HT-29 (cell line): ENCODE measurements at places on chromosomes 13 and 19. TPM values are rescaled to one million over a fixed set of nuclear protein-coding genes. Genes with fewer than 3 reads are reported as not detected.

DNA sequence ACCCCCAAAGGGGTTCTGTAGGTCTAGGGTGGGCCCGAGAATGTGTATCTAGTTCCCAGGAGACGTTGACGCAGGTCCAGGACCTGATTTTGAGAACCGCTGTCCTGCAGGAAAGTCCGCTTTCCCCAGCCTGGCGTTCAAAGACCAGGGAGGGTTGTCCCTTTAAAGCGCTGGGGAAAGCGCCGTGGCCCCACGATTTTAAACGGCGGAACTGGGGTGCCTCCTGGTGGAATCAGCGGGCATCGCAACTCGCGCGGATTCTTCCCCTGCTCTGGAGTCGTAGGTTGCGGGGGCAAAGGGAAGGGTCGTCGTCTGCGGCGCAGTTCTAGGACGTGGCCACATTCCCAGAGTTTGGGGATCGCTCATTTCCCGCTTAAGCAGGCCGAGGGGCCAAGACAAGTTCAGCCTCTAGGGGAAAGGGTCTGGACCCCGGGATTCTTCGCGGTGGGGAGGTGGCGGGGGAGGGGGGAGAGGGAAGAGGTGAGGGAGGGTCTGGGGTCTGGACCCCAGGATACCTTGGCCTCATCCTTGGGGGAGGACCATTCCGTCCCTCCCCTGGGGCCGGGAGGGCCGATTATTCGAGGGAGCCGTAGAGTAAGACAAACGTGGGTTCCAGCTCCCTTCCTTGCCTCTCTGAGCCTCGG is 7.7 kb downstream of the PNMA8B start:
- peak; percentile 91 for DNase-seq

Gene FCAR
- total RNA-seq = not detected in 2 replicates

- peak; percentile 85 for DNase-seq
Measured at GRCh38 chr19:1863638-1864479, 480 bp upstream of the KLF16 start.

- DNase-seq = no peak
Measured at GRCh38 chr13:72521940-72522661, 205.3 kb downstream of the MZT1 start.

GRCh38 chr13:98676239-98676638 is 76.2 kb downstream of the SLC15A1 start:
- DNase-seq = no peak

DNA sequence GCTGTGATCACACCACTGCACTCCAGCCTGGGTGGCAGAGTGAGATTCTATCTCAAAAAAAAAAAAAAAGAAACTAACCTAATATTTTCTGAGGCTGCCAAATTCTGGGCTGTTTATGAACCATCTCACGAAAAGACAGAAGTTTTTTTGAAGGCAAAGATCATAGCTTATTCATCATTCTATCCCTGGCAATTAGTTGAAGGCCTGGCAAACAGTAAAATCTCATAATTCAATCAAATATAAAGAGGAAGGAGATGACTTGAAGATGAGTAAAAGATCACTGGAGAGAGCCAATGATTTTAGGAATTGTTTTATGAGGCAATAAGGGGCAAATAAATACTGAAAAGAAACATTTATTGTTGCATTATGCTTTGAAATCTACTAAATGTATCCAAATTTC is 216.5 kb downstream of the DCLK1 start:
- no peak for DNase-seq

GRCh38 chr13:97967948-97968347 is 14.5 kb downstream of the IPO5 start:
- no peak for DNase-seq

DNA sequence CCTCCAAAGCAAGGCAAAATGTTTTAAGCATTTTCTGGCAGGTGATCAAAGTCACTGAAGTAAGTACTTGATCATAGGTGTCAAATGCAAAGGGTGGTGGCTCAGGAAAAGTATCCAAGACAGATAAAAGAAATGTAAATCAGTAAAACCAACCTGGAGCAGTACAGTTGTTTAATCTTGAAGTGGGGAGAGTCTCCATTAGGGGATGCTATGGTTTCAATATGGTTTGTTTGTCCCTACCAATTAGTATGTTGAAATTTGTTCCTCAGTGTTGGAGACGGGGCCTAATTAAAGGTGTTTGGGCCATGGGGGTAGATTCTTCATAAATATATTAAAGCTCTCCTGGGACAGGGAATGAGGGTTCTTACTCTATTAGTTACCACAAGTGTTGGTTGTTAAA is 1781.7 kb upstream of the PRR20A start:
- no peak for DNase-seq

GRCh38 chr19:47499371-47499770 is 15.4 kb upstream of the KPTN start:
- no peak for DNase-seq

GRCh38 chr19:42255766-42256745 is 1.1 kb upstream of the ERF start:
- DNase-seq = peak; percentile 73

- DNase-seq = peak; percentile 81
Measured at GRCh38 chr19:10543420-10544241, at the start of gene ATG4D. TSS of gene ATG4D (plus strand) at chr19:10543904. CDS start at chr19:10544091, 187 bp downstream.

Gene CLIP3
- 0.13 and 0.31 TPM in 2 replicates for total RNA-seq

DNA sequence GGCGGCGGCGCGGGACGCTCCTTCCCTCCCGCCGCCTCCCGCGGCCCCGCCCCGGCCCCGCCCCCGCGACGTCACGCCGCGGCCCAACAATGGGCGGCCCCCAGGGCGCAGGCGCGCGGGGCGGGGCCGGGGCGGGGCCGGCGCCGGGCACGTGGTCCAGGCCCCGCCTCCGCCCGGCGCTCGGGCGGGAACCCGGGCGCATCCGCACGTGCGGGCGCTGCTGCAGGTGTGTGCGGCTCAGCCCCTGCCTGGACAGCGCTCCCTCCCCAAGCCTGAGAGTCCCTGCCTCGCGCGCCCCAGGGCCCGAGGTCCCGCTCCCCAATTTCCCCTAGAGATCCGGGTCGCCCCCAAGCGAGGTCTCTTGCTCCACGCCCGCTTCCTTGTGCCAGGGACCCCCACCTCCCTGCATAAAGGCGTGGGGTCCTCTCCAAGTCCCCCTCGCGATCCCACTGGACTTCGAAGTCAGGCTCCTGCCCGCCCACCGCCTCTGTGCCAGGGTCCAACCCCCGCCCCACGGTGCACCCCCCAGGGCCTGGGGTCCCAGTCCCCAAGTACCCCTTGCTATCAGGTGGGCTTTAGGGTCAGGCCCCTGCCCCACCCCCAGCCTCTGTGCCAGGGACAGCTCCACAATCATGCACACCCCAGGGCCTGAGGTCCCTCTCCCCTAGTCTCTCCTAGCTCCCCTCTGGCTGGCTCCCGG is at the start of gene MEX3D:
MEX3D (minus strand) TSS at position 6 of the 700 bp plus-strand sequence. CDS start 267 bp downstream, outside the sequence.
- peak; percentile 51 for DNase-seq

GRCh38 chr19:28501976-28502375 is 711.0 kb downstream of the UQCRFS1 start:
- no peak for DNase-seq

Gene NANOS3
- total RNA-seq = not detected in 2 replicates

DNA sequence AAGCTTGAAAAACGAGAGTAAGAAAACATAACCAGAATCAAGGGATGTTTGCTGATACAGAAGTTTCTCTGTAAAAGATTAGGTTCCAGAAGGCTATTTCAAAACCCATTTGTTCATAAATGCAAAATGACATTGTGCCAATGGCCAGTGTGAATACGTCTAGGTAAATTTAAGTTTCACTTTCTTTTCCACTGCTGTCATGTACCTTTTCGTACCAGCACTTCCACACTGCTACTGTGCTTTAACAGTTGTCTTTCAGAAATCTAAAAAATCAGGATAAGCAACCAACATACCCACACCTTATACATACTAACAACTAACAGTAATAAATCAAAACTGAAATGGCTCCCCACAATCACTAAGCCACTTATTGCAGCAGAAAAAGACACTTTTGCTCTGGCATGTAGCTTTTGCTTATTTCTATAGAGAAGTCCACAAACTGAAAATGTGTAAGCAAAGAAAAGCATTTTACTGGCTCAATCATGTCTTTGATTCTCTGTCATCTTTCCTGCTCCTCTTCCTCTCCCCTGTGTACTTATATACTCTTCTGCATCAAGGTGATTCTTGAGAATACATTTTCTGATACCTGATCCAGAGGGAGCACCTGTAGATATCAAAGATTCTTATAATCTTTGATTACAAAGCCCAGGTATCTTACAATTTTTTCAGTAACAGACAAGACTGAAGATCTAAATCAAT is 34.3 kb downstream of the ELF1 start:
- DNase-seq = no peak

- DNase-seq = no peak
Measured at GRCh38 chr13:35219021-35219420, 257.5 kb downstream of the MAB21L1 start.

Gene ATP8B3
- total RNA-seq = 0.65 and 2.0 TPM in 2 replicates

Gene WDR88
- total RNA-seq = not detected in 2 replicates

- no peak for DNase-seq
Measured at GRCh38 chr13:81223778-81224177, 882.9 kb upstream of the SPRY2 start.

- DNase-seq = no peak
Measured at GRCh38 chr13:96540670-96541069, 450.8 kb downstream of the HS6ST3 start.

- no peak for DNase-seq
Measured at GRCh38 chr19:50333737-50334617, 4.8 kb upstream of the KCNC3 start.

- no peak for DNase-seq
Measured at GRCh38 chr13:33764716-33765115, 53.2 kb upstream of the RFC3 start.

- no peak for DNase-seq
Measured at GRCh38 chr13:89279374-89279773, 1608.2 kb downstream of the SLITRK5 start.

Gene PRR20A
- total RNA-seq = not detected in 2 replicates

Gene KCNC3
- 3.5 and 7.1 TPM in 2 replicates for total RNA-seq

DNA sequence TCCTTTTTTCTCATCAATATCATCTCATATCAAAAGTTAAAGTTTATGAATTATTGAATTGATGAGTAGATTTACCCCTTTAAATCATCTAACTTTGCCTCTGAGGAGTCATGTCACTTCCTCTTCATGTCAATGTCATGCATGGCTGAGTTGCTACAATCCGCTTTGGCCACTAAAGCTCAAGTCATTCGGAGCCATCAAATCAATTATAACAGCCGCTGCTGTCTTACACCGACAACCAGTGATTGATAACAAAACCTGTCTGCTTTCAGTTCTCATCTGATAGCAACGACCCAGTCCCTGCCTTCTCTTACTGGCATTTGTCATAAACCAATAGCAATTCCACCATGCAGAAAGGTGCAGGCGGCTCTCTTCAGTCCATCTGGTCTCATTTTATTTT is 429.3 kb downstream of the DIAPH3 start:
- DNase-seq = no peak

DNA sequence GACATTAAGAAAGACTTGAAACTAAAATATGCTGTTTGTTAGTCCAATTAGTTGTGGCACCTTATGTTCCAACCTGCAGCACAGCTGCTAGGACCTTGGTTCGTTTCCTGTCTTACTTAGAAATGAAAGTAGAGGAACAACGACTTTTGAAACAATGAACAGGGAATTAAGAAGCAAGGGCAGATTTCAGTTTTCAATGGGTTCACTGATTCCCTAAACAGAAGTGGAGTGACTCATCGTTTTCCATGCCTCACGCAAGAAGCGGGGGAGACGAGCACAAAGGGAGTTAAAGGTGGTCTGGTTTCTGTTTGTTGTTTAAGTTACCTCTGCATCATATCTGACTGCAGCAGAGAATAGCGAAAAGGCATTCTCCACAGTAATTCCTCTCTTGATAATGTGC is 44.8 kb downstream of the PHF11 start:
- DNase-seq = no peak

Gene LILRA5
- total RNA-seq = not detected in 2 replicates

Gene USHBP1
- total RNA-seq = 0.08 TPM in 1 of 2 replicates, not detected in the other

Gene ZNF229
- total RNA-seq = not detected in 2 replicates

GRCh38 chr19:48989701-48990291 is 3.3 kb downstream of the GYS1 start:
- no peak for DNase-seq

Gene ZNF154
- 0.05 TPM in 1 of 2 replicates, not detected in the other for total RNA-seq

Gene SMIM44
- total RNA-seq = 0.60 and 1.4 TPM in 2 replicates

- DNase-seq = peak; percentile 58
Measured at GRCh38 chr13:90968166-90968904, 379.2 kb upstream of the MIR17HG start.

- DNase-seq = no peak
Measured at GRCh38 chr13:75220861-75221260, 261.1 kb downstream of the TBC1D4 start.

DNA sequence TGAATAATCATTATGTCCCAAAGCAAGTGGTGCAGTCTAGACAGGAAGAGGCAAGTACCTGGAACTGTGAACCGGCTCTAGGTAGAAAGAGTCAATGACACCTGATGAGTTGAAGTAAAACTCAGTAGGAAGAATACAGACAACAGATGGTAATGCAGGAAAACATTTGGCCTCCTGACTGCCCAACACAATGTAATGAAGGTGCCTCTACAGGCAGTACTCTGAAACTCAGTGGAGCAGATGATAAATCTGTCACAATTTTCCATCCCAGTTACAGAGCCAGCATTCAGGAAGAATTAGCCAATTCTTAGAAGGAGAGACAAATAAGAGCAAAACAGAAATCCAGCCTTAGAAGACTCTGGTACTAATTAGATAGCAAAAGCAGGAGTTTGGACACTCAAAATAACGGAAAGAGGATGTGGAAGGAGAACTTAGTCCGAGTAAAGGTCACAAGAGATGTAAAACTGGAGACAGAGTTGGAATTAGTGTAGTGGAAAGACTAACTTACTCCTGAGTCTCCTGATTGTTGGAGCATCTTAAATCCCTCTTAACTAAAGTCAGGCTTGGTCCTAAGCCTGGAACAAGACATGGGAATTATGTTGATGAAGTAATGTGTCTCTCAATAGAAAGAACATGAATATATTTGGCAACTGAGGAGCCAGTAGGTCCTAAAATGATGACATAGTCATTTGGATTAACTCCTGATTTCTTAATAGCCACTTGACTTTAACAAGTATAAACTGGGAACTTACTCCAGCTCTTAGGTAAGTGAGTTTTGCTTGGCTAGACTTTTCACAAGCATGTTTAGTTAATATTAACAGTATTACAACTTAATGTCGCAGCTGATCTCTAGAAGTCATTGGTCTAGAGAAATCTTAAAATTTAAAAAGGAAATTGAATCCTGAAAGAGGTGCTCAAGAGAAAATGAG is 457.3 kb upstream of the MIR17HG start:
- DNase-seq = no peak

Gene TUBA3C
- not detected in 2 replicates for total RNA-seq

DNA sequence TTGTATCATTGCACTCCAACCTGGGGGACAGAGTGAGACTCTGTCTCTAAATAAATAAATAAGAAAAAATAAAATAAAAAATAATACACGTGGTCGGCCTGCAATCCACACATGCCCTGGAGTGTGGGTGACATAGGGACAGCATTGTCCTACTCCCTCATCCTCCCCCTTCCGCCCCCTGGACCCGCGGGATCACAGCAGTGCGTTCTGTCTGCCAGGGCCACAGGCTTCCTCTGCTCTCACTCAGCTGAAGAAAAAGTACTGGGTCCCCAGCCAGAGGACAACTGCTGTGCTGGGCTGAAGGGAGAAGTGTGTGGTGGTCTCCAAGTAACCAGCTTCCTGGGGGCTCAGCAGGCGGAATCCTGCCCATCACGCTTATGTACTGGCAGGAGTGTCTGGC is 6.3 kb downstream of the BCAT2 start:
- no peak for DNase-seq
